ENCODE measurements at places on chromosomes 4 and X.

DNA sequence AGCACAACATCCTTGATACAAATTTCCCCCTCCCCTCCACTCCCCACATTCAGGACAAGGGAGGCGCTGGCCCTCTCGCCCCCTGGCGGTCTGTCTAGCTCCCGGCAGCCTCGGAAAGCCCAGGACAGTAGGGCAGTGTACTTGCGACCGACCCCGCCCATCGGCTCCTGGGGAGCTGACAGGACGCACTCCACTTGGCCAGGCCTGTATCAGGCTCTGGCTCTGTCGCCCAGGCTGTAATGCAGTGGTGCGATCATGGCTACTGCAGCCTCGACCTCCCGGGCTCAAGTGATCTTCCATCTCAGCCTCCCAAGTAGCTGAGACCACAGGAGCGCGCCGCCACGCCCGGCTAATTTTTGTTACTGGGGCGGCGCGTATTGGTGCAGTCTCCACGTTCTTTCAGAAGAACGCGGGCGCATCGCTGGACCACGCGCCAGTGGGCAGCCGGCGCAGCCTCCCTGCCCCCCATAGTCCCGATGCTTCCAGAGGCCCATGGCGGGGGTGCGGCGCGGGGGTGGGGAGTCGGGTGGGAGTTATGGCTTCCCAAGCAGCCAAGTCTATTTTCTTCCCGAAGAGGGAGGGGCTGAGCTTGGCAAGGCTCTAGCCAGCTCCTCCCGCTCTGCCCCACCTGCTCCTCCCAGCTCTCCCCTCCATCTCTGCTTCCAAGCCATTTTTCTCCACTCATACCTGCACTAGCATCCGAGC is 7.8 kb upstream of the AKAP14 start:
- peak; percentile 20 for DNase-seq

DNA sequence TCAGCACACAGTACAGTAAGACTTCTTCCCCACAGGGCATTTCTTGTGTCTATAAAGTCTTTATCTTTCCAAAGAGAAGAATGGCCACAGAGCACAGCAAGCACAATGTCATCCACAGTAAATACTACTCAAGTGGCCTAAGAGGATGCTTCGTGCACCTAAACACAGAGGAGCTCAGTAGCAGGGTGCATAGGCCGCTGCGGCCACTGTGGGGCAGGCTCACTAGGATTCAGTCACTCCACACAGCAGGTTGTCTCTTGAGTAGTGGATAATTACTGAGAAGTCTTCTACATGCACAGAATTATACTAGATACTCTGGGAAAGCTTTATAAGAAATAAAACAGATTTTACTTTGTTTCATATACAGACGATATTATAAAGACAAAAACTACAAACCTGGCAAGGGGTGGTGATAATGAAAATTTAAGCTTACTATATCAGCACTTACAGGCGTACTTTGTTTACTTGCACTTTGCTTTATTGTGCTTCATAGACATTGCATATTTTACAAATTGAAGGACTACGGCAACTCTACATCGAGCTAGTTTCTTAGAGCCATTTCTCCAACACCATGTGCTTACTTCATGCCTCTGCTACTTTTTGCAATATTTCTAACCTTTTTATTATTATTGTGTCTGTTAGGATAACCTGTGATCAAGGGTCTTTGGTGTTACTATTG is 78.5 kb downstream of the PRDM5 start:
- DNase-seq, result peak; percentile 2

DNA sequence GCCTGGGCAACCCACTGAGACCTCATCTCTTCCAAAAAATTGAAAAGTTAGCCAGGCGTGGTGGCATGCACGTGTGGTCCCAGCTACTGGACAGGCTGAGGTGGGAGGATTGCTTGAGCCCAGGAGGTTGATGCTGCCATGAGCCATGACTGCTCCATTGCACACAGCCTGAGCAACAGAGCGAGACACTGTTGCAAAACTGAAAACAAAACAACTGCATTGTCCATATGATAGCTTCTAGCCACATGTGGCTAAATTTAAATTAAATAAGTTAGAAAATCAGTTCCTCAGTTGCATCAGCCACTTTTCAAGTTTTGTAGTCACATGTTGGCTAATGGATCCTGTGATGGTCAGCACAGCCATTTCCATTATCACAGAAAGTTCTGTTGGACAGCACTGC is 67.9 kb downstream of the GAB1 start:
- no peak for DNase-seq

- DNase-seq, result peak; percentile 14
These were observed 68.7 kb upstream of the ADAD1 start for GRCh38 chr4:122309988-122310626.

GRCh38 chrX:155899366-155899765 is 18.2 kb downstream of the VAMP7 start:
- no peak for DNase-seq

DNA sequence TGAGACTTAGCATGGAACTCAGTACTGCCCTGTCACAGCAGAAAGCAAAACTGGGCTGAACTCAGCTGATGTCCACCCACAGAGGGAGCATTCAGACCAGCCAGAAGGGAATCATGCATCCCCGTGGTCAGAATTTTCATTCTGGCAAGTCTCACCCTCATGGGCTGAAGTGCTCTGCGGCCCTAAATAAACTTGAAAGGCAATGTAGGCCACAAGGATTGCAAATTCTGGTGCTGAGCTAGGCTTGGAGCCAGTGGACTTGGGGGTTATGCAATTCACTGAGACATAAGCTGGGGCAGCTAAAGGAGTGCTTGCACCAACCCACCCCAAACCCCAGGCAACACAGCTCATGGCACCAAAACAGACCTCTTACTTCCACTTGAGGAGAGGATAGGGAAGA is 494.1 kb downstream of the GABRG1 start:
- peak; percentile 61 for DNase-seq

GRCh38 chr4:41077628-41078027 is 136.7 kb downstream of the APBB2 start:
- DNase-seq, result no peak

DNA sequence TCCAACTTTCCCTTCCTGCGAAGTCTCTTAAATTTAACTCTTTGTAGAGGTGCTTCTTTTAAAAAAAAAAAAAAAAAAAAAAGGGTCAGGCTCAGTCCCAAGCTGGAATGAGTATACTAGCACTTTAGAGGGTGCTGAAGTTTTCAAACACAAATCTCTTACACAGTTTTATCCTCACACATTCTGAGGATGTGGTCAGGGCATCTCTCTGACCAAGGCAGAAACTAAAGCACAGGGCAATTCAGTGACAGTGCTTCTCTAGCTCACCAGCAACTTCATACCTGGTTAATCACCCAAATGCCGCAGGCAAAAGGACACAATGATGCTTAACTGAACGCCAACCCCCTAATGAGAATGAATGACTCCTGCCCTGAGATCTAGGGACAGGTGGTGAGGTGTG is 9.8 kb upstream of the PGM2 start:
- DNase-seq, result no peak

- DNase-seq, result no peak
These were observed 112.9 kb upstream of the NKX1-1 start for GRCh38 chr4:1518997-1519700.

Measured in globus pallidus (tissue), 1 donor.